Activated CD8-positive, alpha-beta memory T cell treated with anti-CD3 and anti-CD28 coated beads for 4 hours (primary cell): ENCODE measurements at places on chromosomes 4 and X.

GRCh38 chr4:86908251-86908657, 16.0 kb upstream of the C4orf36 start:
- no peak for DNase-seq

GRCh38 chrX:67780694-67781109, 236.9 kb downstream of the AR start:
- no peak for DNase-seq

DNA sequence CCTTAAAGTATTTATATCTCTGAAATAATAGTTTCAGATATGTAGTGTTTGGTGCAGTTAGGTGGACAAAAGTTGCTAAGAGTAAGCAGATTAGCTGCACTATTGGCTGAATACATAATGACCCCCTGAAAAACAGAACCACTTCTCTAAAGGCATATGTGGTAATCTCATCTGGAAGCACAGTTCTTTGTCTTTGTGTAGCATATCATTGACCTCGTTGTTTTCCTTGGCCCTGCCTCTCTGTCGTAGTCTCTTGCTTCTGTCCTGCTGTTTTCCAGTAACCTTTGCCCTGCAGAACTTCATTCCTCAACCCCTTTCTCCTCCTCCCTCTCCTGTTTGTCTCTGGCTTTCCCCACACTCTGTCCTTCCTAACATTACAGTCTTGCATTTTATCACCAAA, 41.4 kb downstream of the JADE3 start:
- no peak for DNase-seq

- no peak for DNase-seq
Measured at GRCh38 chrX:23666282-23666681, 1.0 kb upstream of the PRDX4 start.

GRCh38 chr4:85760511-85760910, 285.6 kb downstream of the ARHGAP24 start:
- no peak for DNase-seq

DNA sequence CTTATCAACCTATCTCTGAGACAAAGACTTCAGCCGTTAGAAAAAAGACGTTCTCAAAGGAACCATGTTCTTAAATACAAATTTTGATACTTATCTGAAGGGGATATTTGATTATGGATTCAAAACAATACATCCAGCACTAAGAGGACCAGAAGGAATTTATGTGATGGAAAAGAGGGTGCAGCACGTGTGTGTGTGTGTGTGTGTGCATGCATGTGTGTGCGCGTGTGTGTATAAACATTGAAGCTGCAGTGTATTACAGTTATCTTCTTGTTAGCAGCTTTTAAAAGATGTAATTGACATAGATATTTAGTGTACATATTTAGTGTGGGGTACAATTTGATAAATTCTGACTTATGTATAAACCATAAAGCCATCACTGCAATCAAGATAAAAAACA, 44.9 kb downstream of the ANK2 start:
- no peak for DNase-seq

DNA sequence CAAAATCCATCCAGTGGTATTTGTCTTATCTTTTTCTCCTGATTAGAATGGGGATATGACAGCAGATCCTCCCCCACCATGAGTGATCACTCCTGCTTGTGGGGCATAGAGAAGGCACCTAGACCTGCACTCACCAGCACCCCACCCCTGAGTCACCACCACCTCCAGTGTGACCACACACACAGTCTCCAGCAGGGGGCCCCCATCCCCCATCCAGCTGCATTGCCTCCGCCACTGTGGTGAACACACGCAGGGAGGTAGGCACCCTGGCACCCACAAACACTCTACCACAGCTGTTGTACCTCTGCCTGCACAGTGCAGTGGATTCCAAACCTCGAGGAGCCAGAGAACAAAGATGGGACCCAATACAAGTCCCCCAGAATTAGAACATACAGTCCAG, 9.0 kb upstream of the MAGEA8 start:
- peak; percentile 45 for DNase-seq

- DNase-seq = no peak
Measured at GRCh38 chr4:55157559-55158277, 32.3 kb upstream of the KDR start.

DNA sequence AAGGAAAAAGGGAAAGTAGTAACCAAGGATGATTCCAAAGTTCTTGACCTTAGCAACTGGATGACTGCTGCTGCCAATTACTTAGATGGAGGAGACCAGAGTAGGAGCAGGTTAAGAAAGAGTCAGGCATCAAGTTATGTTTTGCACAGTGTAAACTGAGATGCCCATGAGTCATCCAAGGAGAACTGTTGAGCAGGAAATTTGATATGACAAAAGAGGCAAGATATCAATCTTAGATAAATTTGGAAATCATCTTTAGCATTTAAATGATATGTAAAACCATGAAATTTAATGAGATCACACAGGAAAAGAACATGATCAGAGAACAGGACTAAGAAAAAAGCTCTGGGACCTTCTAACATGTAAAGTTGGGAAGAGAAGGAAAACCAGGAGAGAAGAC, 361.3 kb downstream of the OPHN1 start:
- no peak for DNase-seq

DNA sequence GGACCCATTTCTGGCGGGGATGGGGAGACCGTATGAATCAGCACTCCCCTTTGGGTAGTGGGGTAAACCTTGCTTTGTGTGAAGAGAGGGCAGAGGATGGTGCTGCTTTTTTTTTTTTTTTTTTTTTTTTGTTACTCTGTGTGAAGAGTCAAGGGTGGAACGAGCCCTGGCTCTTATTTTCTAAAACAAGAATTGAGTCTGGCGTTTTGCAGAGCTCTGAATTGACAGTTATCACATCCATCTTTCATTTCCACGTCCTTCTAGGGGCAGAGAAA, 1.2 kb downstream of the SLAIN2 start:
- no peak for DNase-seq

- DNase-seq = no peak
Measured at GRCh38 chrX:134718105-134718965, 60.1 kb upstream of the PLAC1 start.

DNA sequence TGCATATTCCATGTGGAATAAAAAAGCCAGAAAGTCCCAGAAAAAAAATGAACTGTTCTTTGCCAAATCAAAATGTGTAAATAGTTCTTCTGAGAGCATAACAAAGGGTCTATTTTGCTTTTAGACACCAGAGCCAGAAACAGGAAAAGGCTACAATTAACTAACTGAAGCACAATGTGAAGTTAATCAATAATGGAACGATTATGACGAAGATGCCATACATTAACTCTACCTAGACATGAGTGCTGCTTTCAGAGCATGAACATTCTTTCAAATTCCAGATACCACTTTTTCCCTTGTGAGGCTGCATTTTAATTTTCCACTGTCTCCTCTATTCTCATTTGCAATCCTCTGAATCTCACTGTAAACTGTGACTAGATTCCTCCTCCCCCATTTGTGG, 48.7 kb upstream of the PHOX2B start:
- DNase-seq = no peak

DNA sequence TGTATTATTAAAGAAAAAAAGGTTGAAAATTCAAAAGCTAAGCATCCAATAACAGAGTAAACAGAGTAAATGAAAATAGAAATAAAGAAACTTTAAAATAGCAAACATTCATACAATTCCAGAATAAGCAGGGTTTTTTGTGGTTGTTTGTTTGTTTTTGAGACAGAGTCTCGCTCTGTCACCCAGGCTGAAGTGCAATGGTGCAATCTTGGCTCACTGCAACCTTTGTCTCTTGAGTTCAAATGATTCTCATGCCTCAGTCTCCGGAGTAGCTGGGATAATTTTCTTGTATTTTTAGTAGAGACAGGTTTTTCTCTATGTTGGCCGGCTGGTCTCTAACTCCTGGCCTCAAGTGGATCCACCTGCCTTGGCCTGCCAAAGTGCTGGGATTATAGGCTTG, 6.6 kb upstream of the THOC2 start:
- DNase-seq = no peak

DNA sequence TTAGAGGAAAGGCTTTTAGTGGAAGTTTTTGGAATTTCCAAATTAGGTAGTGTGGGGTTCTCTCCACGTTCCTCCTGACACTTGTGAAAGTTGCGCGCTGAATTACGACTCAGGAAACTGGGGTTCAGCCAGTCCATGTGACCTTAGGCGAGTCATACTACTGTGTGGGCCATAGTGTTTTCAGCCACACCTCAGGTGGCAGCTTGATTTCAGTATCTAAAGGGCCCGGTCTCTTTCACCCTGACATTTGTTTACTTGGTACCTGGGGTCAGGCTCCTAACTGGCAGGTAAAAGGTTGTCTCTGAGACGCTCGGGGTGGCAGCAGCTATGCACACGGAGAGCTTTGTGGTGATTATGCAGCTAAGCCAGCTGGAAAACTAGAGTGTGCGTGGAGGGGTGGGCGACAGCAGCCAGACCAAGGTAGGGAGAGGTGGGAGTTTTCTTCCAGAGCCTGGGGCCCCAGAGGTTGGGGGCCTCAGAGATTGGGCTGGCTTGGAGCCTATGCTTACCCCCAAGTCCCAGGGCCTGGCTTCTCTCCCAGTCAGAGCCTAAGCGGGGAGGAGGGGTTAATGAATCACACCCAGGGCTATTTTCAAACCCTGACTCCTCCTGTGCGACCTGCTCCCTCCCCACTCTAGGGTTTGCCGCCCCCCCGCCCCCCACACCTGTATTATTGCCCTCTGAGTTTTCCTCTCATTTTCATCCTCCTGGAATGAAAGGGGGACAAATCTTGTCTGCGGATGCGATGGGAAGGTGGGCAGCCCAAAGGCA, 47.2 kb downstream of the STARD8 start:
- no peak for DNase-seq

- DNase-seq = no peak
Measured at GRCh38 chr4:145453163-145453520, 28.5 kb upstream of the SMAD1 start.

DNA sequence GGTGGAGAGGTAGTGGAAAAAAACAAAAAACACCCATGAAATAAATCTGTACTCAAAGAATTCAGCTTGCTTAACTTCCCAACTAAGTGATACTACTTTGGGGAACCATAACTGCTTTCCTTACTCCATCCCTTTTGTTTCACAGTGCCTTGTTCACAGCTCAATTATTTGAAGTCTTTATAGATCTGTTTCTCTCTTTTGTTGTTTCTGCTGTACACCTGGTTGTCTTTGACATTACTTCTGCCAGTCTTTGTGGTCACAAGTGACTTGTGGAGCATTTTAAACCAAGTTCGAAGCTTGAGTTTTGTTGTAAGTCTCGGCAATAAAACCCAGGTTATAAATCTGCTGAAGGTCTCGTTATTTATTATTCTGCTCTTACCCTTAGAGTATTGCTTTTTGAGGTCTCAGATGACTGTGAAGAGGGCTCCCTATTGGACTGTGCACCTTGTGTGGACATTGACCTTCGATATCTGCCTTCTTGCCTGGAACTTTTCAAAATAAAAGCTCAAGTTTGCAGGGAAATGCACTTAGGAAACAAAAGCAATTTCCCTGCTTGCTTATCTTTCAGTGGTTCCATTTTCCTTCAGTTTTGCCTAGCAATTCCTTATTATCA, 59.8 kb downstream of the ANK2 start:
- DNase-seq = no peak

DNA sequence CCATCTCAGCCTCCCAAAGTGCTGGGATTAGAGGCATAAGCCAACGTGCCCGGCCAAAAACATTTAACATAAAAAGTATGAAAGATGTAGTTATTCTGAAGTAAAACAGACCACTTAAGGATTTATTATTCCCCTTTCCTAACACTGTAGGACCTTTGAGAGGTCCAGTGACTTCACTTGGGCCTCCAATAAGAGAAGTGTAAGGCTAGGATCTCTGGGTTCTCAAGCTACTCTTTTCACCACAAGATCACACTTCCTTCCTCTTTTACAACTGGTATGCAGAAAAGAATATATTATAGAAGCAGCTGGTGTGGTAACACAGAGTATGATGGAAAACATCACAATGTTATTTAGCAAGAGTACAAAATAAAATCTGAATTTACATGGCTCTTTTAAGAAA, 30.2 kb upstream of the CCNG2 start:
- DNase-seq = no peak

DNA sequence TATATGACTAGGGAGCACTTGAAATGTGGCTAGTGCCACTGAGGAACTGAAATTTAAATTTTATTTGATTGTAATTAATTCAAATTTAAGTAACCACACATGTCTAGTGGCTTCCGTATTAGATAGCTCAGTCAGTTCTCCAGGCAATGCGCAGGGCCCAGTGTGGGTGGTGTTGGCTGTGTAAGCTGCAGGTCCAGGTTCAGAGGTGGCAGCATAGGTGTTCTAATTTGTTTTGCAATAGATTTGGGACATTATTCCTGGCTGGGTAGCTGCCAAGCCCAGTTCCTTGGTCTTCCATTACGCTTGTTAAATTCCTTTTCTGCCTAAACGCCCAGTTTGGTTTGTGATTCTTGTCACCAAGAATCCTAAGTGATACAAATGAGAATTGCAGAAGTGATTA, 79.5 kb downstream of the FAM184B start:
- no peak for DNase-seq

- DNase-seq = no peak
Measured at GRCh38 chr4:61067381-61067780, 132.7 kb upstream of the ADGRL3 start.

DNA sequence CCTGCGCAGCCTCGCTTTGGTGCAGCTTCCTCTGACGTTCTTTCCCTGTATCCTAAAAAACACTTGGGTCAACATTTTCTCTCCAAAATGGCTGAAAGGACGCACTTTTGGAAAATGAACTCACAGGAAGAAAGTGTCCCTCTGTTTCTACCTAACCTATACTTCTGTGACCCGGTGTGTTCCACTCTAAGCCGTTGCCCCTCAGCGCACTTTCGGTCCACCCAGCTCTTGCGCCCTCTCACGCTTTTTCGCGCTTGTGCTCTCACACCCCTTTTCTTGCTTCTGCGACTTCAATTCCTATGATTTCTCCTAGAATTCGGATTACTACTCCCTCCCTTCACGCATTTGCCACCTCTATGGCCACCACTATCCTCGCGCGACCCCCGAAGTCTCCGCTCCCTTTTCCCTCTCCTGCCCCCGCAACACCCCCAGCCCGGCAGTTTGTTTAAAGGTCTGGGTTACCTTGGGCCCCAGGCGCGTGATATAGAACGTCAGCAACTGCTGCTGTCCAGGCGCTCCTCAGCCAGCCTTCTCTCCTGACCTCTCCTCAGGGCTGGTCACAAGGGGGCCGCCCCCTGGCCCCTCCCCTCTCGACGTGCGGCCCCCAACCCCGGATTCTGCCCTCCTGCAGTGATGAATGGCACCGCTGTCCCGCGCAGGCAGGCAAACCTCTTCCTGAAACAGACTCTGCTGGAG, at the start of gene USP51:
USP51 (minus strand) TSS at position 535 of the 696 bp plus-strand sequence. CDS start 909 bp downstream, outside the sequence.
- peak; percentile 3 for DNase-seq

- DNase-seq = no peak
Measured at GRCh38 chrX:1134976-1135375, 77.5 kb downstream of the CRLF2 start.

DNA sequence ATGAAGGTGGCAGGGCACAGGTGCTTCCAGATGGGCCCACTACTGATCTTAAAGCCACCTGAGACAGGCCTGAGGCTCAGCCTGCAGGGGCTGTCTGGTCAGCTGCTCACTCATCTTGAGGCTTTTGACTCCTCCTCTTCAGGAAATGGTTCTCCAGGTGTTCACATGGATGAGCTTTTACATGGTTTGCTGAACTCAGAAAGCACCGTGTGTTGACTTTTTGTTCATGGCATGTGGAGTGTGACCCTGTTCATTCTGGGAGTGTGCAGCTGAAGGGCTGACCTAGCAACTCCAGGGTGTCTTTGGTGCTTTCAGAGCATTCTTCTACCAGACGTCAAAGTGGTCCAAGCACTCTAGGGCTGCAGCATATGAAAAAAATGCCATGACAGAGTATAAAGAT, 111.1 kb downstream of the CCNG2 start:
- no peak for DNase-seq
